IMR-90 (cell line): ENCODE measurements at places on chromosomes 5 and 9.

- DNase-seq, result no peak
Observed at GRCh38 chr5:168064933-168065622, 226.4 kb upstream of the WWC1 start.

DNA sequence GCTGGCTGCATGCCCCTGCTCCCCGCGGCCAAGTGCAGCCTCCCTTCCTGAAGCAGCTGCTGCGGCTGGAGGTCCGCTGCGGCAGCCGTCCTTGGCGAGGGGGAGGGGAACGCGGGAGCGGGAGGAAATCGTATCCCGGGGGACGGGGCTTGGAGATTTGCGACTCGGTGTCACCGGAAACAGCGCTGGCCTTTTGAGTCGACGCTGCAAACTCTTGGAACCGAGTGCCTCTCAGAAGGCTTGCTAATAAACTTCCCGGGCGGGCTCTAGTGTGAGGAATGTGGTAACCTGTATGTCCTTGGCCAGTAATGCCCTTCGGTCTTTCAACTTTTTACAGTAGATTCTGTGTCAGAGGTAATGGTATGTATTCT, 82.7 kb downstream of the PTPDC1 start:
- no peak for DNase-seq

- DNase-seq, result peak; percentile 28
Observed at GRCh38 chr9:10050016-10050415, 562.8 kb downstream of the PTPRD start.

DNA sequence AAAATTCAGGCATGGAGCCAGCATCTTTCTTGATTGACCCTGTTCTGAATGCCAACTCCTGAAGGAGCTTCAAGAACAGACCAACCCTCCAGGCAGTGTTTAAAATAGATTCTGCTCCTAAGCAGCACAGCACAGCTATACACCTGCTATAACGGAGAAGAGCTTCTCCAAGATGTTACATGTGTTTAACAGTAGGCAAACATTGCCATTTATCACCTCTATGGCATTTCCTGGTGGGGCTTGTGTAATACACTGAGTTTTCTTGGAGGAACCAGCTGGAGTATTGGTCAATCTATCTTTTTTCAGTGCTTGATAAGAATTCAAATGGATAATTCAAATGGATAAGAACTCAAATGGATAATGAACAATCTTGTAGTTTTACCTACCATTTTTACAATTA, 615.1 kb downstream of the CDH12 start:
- no peak for DNase-seq

GRCh38 chr9:122204491-122204890, 24.3 kb downstream of the LHX6 start:
- no peak for DNase-seq

GRCh38 chr9:37752642-37753488, 740 bp upstream of the TRMT10B start:
- DNase-seq, result no peak

- DNase-seq, result no peak
Observed at GRCh38 chr9:11192993-11193392, 580.2 kb upstream of the PTPRD start.

- DNase-seq, result peak; percentile 51
Observed at GRCh38 chr9:133113163-133113948, 7.7 kb downstream of the RALGDS start.

DNA sequence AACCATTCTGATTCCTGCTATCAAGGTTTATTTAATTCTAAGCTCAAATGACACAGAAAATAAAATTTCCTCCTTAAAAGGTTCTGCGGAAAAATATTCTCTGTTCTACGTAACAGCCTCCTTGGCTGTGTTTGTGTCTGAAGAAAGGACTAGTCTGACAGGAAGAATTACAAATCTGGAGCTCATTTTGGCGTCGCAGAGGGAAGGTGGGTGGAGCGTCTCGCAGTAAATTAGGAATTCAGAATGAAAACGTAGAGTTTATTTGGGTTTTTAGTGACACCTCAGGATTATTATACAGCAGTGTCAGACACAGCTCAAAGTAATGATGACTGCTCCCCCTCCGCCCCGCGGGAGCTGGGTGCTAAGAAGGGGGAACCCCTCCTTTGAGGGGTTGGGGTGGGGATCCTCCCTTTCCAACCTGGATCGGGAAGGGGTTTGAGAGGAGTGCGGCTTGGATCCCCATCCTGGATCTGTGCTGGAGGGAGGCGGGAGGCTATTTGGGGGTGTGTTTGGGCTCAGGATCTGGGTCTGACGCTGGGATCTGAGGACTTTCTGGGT, 933 bp upstream of the TGFBR1 start:
- peak; percentile 61 for DNase-seq
